ENCODE measurements at places on chromosomes 6 and 20.

DNA sequence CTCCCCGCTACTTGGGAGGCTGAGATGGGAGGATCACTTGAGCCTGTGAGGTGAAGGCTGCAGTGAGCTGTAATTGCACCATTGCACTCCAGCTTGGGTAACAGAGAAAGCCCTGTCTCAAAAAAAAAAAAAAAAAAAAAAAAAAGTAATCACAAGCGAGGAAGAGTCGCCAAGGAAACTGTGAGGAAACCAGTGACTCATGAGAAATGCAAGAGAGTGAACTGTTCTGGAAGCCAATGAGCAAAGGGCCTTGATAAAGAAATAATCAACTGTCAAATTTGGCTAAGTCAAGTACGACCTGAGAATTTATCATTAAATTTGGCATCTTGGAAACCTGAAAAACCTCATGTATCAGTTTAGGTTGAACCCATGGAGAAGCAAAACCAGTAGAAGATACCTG lies 16.1 kb upstream of the LAMP5 start:
- no peak for DNase-seq

DNA sequence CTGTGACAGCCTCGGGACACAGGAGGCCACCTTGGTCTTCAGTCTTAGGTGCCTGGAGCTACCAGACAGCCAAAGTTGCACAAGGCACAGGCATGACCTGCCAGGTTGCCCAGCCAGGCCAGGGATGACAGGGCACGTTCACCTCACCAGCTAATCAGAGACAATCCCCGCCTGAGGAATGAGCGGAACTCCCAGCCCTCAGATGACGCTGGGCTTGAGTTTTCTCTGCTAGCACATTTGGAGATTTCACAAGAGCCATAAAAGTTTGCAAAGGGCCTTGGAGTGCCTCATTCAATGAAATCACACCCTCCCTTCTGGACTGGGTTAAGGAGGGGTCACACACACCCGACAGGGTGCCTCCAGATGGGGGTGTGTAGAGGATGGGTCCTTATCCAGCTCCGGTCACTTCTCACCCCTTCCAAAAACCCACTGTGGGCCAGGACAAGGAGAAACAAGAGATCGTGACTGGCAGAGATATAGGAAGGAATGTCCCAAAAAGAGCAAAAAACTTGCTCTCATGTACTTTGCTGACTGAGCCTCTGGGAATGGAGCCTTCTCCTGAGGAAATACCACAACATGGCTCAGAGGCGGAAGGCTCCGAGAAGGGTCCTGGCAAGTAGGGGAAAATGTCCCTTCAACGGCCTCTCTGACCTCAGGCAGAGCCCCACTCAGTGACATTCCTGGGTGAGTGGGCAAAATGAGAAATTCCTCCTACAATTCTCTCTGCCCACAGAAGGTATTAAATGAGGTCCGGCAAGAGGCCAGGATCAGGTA lies 121.6 kb downstream of the ISM1 start:
- no peak for DNase-seq

- DNase-seq: no peak
Observed at GRCh38 chr6:154791556-154792317, 58.5 kb downstream of the SCAF8 start.

- no peak for DNase-seq
Observed at GRCh38 chr6:169530752-169531123, 171.1 kb downstream of the WDR27 start.

DNA sequence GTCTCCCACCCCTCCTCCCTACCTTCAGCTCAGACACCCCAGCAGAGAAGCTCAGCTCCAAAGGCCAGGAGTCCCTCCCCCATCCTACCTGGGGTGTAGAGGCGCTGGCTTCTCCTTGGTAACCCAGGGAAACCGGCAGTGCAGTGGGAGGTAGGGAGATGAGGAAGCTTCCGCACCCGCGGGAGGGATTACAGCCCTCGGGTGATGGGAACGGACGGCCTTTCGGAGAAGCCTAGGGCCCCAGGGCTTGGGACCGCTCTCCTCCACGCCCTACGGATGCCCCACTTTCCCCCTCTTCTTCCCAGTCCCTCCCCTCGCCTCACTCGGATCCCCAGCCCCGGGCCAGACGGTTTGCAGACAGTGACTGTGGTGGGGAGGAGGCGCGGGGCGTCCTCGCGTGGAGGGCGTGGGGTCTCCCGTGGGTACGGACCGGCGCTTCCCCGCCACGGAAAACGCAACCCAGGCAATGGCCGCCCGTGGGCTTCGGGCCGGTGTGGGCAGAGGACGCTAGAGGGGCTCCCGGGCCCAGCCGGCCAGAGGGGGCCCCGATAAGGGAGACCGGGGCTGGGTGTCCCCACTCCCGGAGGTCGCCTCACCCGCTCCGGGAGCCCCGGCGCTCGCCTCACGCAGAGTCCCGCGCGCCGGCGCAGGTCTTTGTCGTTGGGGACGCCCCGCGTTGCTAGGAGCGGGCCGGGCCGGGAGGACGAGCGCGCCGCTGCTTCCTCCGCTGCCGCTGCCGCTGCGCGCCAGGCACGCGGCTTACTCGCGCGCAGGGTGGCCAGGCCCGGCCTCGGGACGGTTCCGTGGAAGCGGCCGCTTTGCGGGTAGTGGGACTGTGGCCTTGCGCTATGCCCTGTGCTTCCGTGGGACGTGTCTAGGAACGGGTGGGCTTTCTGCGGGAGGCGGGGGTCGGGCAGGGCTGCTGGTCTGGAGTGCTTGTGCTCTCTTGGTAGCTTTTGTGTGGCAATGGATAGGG lies 15.8 kb downstream of the AARS2 start:
- DNase-seq: no peak

DNA sequence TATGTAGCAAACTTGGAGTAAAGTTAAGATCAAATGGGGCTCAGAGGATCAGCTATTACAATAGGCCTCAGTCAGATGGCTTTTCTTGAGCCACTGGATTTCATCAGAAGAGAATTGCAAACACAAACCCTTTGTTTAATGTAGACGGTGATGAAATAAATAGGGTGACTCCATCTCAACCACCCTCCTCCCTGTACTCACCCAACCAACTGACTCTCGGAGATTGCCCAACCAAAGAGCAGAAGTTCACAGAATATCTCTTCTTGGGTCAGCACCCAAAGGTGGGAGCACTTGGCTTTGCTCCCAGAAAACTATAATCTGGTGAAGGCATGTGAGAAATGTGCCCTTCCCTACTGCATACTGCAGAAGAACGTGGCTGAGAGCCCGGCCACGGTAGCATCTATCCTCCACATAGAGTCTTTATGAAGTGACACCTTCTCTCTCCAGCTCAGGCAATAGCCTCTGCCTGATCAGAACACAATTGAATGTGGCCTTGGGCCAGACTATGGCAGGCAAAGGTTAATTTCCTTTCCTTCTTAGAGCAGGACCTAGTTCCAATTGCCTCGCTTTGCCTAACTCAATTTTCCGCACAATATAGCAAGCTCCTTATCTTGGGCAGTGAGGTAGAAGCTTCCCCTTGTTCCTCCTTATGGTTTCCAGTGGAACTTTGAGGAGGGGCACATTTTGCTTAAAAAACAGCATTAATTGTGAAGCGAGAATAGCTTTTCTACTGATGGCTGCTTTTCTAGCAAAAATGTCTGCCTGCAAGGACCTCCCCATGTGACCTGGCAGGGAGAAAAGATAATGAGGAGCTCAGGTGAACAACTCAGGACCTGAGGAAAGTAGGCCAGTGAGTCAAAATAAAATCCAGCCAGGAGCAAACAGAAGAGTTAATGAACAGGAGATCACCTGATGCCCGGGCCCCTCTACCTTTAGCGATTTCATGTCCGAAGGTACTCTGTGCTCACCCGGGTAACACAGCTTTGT lies 79.4 kb downstream of the GFOD1 start:
- no peak for DNase-seq

GRCh38 chr6:144148886-144149285 lies 1.4 kb upstream of the STX11 start:
- no peak for DNase-seq

- no peak for DNase-seq
Observed at GRCh38 chr6:24926192-24926591, 9.6 kb downstream of the RIPOR2 start.

DNA sequence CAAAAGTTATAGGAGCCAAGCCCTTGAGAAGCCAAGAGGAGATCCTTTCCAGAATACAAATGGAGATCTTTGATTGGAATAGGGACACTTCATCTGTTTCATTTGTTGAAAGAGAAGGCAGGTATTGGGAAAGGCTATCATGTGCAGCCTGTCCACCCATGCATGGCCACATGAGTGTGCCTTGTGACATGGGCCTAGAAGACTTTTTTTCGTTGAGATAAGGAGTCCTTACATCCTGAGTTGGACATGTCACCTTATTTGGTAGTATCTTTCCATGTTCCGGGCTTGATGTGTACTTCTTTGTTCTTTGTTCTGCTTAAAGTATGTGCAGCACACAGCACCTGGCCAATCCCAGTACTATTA lies 42.1 kb upstream of the SYNCRIP start:
- DNase-seq: no peak

DNA sequence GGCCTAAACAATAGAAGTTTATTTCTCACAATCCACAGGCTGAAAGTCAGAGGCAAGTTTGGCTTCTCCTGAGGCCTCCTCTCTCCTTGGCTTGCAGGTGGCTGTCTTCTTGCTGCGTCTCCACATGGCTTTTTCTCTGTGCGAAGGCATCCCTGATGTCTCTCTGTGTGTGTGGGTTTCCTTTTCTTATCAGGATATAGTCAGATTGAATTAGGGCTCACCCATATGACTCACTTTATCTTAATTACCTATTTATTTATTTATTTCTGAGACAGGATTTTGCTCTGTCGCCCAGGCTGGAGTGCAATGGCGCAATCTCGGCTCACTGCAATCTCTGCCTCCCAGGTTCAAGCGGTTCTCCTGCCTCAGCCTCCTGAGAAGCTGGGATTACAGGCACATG lies 30.7 kb downstream of the LINC00237 start:
- DNase-seq: no peak

DNA sequence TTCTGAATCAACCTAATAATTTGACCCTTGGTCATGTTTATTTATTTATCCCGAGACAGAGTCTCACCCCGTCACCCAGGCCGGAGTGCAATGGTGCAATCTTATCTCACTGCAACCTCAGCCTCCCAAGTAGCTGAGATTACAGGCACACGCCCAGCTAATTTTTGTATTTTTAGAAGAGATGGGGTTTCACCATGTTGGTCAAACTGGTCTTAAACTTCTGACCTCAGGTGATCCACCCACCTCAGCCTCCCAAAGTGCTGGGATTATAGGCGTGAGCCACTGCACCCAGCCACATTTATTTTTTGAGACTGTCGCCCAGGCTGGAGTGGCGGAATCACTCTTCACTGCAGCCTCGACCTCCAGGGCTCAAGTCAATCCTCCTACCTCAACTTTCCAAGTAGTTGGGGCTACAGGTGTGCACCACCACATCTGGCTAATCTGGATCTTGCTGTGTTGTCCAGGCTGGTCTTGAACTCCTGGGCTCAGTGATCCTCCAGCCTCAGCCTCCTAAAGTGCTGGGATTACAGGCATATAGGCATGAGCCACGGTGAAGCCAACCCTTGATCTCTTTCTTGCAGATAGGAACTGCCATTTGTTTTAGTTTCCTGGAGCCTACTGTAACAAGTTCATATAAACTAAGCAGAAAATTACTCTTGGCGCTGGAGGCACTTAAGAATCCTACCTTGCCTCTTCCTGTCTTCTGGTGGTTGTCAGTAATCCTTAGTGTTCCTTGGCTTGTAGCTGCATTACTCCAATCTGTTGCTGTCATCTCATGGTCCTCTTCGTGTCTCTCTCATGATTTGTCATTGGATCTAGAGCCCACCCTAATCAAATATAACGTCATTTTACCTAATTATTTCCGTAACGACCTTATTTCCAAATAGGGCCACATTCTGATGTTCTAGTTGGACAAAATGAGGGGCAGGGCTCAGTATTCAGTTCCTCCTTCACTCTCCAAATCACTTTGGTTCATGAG lies 2.3 kb downstream of the RPS18 start:
- DNase-seq: no peak

- no peak for DNase-seq
Observed at GRCh38 chr6:21605166-21605565, 11.6 kb downstream of the SOX4 start.

- no peak for DNase-seq
Observed at GRCh38 chr6:98539741-98540140, 294.6 kb upstream of the POU3F2 start.

Data from left colon (tissue), 2 donors.